ENCODE measurements at places on chromosomes 12 and 14.

GRCh38 chr12:64270411-64270810 is 48.3 kb upstream of the KICS2 start:
- no peak for DNase-seq

- DNase-seq: no peak
These were observed 71.3 kb downstream of the DERA start for GRCh38 chr12:15982471-15982870.

DNA sequence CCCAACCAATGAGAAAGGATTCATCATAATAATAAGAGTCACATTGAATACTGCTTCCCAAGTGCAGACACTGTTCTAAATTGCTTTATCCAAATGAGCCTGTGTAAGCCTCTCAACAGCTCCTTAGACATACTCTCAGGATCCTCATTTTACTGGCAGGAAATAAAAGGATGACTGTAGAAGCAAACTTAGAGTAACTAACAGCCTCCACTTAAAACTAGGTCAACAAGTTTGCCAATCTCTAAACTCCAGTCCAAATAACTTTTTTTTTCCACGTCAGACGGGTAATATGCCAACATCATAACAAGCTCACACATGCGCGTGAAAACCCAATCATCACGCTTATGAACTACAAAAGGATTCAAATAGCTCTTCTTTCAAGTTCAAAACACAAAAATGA is 15.3 kb upstream of the DPF3 start:
- no peak for DNase-seq

- DNase-seq: peak; percentile 23
These were observed 990 bp downstream of the FERMT2 start for GRCh38 chr14:52949711-52950409.

DNA sequence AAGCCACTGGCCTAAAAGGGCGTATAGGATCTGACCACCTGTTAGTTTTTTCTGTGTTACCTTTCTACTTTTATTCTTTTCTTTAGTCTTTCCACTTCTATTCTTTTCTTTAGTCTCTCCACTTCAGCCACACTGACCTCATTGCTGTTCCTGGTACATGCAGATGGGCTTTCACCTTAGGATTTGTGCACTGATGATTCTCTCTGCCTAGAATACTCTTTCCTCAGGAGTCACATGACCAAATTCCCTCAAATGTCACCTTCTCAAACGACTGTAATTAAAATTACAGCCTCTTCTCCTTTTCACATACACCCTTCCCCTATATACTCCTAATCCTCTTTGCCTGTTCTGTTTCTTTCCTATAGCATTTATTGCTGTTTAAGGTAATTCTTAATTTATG is 36.0 kb downstream of the GPHN start:
- DNase-seq: no peak

DNA sequence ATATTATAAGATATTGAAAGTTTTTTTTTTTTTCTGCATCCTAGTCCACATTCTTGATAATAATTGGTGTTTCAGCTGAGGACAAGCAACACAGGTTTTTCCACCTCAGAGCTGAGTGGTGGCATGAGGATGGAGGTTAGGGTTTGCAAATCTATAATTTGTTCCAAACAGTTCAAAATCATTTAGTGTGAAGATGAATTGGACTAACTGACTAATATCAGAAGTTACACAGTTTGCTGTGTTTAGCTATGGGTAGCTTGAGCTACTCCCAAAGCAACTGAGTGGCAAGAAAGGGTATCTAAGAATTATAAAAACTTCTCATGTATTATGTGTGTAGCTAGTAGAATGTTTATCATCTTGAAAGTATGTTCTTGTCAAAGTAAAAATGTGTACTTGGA is 17.1 kb downstream of the EID3 start:
- DNase-seq: no peak

DNA sequence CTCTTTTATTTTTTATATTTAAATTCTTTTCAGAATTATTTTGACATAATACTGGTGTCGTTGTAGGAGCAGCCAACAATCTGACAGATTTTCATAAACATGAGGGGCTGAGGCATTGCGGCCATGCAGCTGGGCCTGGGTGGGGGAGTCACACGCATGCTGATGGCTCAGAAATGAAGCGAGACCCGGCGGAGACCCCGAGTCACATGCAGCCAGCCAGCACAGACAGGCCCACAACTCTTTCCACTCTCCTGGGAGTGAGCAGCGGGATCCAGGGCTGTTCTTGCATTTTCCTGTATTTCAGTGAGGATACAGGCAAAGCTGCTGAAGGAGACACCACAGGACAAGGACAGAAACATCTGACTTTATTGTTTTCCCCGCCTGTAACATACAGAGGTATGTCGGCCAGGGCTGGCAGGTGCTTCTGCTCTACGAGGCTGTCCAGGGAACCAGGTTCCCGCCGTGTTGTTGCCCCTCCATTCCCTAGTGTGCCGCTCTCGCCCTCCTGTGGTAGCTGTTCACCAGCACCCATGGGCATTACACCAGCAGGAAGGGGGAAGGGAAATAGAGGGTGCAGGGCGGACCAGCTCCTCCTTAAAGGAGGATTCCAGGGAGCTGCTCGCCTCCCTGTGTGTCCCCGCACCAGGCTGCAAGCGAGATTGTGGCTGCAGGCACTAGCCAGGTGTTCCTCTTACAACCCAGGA is 30.5 kb downstream of the FZD10 start:
- DNase-seq: no peak

DNA sequence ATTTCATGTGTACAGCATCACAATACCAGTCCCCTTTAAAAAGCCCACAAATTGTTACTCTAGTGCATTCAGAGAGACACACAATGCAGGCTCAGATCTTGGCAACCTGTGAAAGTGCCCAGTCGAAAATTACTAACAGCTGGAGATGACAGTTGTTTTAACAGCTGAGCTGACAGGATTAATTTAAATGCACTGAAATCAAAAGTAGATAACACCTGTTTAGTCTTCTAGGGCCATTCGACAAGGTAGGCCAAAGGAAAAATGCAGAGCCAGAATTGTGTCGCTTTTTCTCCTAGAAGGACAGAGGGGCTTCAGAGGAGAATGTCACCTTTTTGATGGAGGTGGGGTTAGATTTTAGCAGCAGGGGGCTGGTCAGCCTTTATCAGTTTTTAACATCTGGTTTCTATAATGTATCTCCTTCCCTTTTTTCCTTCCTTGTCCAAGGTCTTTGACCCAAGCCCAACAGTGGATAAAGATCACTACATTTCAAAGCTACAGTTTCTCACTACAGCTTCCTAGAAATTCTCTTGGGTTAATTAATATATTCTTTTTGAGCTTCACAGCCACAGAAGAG is 139.1 kb downstream of the SOX5 start:
- no peak for DNase-seq

DNA sequence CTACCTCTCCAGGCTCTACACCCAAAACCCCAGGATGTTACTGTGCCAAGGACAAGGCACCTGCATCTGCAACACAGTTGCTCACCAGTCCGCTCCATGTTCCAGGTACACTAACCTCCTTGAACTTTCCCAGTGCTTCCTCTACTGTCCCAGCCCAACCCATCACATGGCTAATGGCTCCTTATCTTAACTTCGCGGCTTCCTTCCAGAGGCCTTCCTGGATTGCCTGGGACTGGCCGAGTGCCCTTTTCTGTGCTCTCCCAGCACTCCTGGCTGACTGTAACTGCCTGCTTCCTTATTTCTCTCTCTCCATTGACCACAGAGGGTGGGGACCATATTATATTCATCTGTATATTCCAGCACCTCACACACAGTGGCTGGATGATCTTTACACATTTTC is 20.9 kb downstream of the POMT2 start:
- DNase-seq: no peak

- no peak for DNase-seq
These were observed 37.7 kb upstream of the DNM1L start for GRCh38 chr12:32641287-32641901.

- DNase-seq: peak; percentile 53
These were observed 8.5 kb upstream of the CFL2 start for GRCh38 chr14:34722723-34723545.

DNA sequence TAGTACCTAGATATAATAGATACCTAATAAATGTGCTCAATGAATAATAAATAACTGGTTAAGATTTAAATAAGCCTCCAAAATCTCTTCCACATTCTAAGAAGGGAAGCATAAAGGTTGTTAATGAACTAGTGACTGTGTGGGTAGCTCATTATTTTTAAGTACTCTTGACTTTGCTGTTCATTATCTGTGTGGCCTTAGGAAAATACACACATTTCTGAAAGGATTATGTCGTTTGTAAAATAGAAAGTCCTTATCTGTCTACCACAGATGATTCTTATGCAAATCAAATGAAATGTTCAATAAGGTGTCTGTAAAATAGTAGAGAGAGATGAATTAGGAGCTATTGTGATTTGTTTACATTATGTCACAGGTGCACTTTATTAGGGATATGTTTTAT is 119.5 kb downstream of the LRRK2 start:
- no peak for DNase-seq

- DNase-seq: no peak
These were observed 556 bp downstream of the GPRC5A start for GRCh38 chr12:12891881-12892355.

- no peak for DNase-seq
These were observed 93.5 kb downstream of the GALNT8 start for GRCh38 chr12:4813741-4814140.

DNA sequence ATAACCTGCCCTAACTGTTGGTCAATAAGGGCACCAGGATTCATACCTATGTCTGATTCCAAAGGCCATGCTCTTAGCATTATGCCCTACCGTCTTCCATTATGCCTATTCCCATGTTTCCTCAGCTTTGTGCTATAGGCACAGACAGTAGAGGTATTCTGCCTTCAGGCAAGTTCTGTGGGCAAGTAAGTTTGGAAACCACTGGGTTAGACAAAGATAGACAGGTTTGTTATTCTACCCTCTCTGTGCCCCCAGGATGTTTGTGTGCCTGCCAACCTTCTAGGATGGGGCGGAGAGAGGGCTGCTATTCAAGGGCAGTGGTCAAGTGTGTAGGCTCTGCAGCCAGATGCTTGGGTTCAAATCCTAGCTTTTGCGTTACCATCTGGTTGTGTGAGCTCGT is 4.6 kb downstream of the RAPGEF3 start:
- DNase-seq: no peak

GRCh38 chr12:104180374-104180773 is 35.2 kb upstream of the TXNRD1 start:
- no peak for DNase-seq

DNA sequence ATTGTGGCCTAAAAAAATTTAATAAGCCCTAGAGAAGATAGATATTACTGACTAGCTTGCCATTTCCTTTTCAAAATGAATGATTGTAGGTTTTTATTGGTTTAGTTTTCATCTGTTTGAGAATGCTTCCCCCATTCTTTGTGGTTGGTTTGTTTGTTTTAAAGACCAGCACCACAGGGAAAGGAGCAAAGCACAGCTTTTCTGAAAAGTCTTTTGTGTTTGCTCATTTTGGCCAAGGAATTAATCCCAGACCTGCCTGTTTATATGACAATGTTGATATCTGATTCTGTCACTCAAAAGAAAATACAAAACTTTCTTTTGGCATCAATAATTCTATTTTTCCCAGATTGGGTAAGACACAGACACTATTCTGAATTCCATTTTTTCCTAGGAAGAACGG is 312.5 kb upstream of the FLRT2 start:
- no peak for DNase-seq

DNA sequence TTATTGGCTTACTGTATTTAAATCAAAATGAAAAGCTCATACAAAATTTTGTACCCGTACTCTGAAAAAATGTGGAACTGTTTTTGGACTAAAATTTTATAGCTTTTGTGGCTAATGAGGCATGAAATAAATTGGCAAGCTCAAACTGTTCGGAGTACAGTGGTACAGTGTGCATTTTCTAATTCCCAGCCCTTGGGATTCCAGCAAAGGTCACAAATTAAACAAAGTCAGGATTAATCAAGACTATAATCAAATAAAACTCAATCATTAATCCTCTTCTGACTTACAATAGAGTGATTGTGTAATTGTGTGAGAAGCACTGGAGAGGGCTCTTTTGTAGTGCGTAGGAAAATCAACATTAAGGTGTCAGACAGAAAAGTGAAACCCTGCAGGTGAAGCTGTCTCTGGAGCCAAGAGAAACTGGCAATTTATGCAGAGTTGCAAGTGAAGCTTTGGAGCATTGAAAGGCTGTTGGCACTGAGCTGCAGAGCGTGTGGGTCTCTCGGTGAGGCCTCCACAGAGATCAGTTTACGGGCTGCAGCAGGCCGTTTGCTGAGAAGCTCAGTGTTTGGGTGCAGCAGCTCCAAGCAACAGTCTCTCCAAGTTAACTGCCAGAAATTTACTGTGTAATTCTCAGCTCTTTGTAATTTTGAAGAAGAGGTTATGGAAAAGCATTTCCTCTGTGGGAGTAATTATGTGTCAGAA is 275.9 kb downstream of the FBXL14 start:
- DNase-seq: no peak

DNA sequence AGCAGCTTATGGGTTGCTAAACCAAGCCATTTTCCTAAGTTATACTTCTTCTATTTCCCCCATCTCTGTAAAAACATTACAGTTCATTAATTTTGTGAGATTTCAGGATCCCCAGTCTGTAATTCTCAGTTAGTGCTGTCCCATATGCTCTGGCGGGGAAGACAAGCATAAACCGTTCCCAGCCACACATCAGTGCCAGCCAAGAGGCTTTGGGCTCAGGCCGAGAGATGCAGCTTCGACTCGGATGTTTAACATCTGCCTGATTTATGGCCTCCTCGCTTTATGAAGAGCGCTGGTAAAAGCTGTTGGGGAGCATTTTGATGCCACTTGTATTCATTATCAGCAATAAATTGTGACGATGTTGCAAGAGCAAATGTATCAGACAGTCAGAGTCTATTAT is 349.1 kb upstream of the CCDC196 start:
- DNase-seq: no peak

GRCh38 chr14:63276016-63276415 is 42.7 kb downstream of the GPHB5 start:
- DNase-seq: no peak

- no peak for DNase-seq
These were observed 32.7 kb upstream of the GLIPR1 start for GRCh38 chr12:75447691-75448393.

GRCh38 chr12:99157946-99158345 is 489.6 kb upstream of the GARIN6 start:
- DNase-seq: peak; percentile 55

GRCh38 chr14:90722590-90722989 is 93.6 kb downstream of the TTC7B start:
- no peak for DNase-seq

GRCh38 chr12:22048351-22049041 is 2.5 kb downstream of the CMAS start:
- no peak for DNase-seq

GRCh38 chr12:102394200-102394599 is 86.2 kb downstream of the IGF1 start:
- no peak for DNase-seq

- DNase-seq: peak; percentile 27
These were observed 30.3 kb upstream of the IFNG start for GRCh38 chr12:68189821-68190242.

- DNase-seq: no peak
These were observed 29.9 kb downstream of the RXYLT1 start for GRCh38 chr12:63809566-63809965.

DNA sequence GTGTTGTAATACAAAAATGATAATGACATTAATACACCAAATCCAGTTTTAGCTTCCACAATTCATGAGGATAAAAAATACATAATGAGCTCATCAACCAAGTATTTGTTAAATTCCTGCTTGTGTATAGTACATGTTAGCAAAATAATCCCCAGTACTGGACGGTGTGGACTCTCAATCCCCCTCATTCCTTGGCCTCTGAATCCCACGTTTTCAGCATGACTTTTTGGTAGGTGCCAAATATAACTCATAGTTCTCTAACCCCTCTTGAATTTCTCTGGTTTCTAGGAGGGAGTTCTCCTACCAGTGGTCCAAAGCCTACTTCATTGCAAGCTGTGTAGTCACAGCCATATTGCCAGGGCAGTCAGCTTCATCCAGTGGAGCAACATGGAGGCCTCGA is 41.4 kb upstream of the EPS8 start:
- no peak for DNase-seq

Data from LoVo (cell line).